Stimulated activated CD8-positive, alpha-beta memory T cell treated with anti-CD3 and anti-CD28 coated beads, Interleukin-7, amount 100 ng/mL, for 48 hours (primary cell): ENCODE measurements at places on chromosomes 13 and 19.

GRCh38 chr13:64778002-64778401, 2452.1 kb downstream of the PCDH9 start:
- DNase-seq: no peak

DNA sequence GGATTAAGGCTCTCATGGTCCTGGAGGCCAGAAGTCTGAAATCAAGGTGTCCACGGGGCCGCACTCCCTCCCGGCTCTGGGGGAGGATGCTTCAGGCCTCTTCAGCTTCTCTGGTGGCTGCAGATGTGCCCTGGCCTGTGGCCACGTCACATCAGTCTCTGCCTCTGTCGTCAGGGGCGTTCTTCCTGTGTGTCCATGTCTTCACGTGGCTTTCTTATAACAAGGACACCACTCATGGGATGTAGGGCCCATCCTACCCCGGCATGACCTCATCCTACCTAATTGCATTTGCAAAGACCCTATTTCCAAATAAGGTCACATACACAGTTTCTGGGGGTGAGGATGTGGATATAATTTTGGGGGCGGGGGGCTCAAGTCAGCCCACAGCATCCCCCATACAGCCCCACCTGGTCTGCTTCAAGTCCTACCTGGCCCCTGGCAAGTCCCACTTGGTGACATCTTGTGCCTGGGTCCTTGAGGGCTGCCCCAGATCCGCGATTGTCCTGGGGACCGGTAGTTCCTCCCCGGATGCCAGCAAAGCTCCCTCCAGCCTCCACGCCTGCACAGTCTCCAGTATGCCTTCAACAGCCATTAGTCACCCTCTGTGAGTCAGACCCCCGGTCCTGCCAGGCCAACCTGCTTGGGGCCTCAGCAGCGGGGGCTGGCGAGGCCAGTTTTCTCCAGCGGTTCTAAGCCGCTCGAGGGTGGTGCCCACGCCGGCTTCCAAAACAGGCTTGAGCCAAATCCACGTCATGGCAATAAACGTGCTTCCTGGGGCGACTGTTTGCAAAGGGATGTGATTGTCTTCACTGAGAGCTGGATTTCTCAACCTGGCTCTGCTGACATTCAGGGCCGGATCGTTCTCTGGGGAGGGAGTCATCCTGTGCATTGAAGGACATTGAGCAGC, 32.2 kb downstream of the MYO9B start:
- no peak for DNase-seq

DNA sequence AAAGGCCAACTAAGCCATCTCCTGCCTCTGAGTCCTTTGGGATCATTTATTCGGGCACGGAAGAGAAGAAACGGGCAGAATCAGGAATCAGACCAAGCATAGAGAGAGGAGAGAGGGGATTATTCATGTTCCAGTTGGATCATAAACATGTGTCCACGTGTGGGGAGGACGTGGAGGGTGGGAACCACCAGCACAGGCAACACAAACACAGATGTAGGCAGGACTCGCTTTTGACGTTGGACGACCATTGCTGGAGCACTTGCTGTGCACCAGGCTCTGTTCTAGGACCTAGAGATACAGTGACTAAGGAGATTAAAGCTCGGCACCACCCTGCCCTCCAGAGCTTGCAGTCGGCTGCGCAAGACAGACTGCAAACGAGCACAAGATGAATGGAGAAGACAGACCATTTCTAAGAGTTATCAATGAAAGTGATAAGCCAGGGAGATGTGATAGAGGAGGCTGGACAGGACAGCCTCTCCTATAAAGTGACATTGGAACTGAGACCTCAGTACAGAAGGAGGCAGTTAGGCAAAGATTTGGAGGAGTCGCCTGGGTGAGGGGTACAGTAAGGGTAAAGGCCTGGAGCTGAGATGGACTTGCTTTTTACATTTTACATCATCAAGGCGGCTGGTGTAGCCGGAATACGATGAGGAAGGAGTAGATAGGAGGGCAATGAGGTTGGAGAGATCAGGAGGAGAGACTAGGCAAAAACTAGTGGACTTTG, 716 bp downstream of the SH2D3A start:
- DNase-seq: no peak

- DNase-seq: no peak
These were observed 39.7 kb upstream of the RNF113B start for GRCh38 chr13:98216711-98217285.

- DNase-seq: no peak
These were observed 857.4 kb downstream of the EFNB2 start for GRCh38 chr13:105678072-105678471.

DNA sequence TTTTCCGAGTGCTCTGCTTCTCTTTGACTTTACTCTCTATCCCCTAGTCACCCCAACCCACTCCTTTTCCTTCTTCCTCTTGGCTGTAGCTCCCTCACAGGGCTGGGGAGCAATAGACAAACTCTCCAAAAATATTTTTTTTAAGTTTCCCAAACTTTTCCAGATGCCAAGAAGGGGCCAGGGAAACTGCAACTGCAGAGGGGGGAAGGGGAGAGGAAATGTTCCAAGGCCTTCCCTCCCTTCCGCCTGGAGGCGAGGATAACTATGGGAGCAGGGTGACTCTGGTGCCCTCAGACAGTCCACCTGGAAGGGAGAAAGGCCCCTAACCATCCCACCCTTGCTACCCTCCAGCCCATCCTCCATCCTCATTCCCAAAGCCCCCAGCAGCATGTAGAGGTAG, 49.4 kb downstream of the LYL1 start:
- DNase-seq: no peak

DNA sequence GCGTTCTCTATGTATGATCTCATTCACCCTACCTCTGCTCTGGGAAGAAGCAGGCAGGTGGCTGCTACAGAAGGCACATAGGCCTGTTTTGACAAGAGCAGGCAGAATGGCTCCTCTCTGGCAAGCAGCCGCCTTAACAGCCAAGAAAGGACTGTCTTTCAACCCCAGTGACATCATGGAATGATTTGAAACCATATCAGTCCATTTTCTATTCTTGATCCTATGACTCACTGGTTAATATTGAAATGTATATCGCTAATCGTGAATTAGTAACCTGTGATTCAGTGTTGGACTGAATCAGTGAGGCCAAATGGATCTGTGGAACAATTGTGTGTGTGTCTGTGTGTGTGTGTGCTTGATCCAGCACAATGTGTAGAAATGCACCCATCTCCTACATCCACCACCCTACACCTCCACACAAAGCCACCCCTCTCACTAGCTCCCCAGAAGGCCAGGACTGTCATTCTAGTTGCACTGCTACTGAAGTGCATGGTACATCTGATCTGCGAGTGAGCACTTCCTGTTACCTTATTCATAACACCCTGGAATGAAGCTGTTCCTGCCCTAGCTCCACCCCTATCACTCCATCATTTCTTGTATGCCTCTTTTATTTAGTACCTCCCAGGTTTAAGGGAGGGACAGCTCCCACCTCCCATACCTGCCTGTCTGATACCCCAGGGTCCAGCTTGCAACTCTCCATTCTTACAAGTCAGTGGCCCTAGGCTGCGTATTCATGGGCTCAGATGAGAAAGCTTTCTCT, 460.0 kb downstream of the FOXO1 start:
- no peak for DNase-seq

- DNase-seq: no peak
These were observed 152.2 kb upstream of the UBL3 start for GRCh38 chr13:30002577-30002976.

DNA sequence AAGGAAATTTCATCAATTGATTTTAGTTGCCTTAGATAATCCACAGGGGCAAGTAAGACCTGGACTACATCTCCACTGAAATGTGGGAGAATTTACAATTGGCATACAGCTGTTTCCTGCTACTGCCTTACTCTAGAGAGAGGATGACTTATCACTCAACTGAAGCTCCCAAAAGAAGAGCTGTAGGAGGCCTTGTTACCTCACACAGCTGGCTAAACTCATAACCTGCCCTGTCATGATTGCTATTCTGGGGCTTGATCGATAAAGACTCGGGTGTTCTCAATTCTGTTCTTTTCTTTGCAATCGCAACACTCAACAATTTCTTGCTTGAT, 1396.4 kb downstream of the EFNB2 start:
- no peak for DNase-seq

- no peak for DNase-seq
These were observed 27.0 kb downstream of the MTRF1 start for GRCh38 chr13:41236369-41236768.

GRCh38 chr13:30629527-30629926, 11.8 kb downstream of the USPL1 start:
- no peak for DNase-seq

GRCh38 chr13:34751492-34751891, 190.6 kb upstream of the NBEA start:
- DNase-seq: no peak

DNA sequence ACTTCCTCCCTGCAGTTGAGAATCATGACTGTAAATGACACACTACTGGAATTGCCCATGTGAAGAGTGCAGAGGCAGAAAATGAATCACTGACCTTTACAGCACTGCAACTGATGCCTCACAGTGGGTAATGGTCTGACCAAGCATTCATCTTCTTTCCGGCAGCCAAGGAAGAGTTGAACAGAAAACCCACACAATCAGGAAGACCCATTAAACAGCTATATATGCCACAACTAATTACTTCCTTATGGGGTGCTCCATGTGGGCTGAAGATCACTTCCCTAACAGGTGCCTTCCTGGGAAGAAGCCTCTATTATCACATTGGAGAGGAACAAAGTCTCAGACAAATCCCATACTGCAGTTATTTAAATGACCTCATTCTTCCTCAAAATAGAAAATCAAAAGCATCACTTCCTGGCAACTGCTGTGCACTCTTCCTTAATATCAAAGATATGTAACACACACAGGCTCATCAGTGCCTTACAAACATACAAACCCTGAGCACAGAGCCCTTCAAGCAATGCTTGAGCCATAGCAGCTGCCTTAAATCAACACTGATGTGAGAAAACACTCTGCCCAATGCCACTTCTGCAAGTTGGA, 45.8 kb downstream of the RUBCNL start:
- no peak for DNase-seq

- no peak for DNase-seq
These were observed 1.4 kb upstream of the MIR17HG start for GRCh38 chr13:91346062-91346461.

GRCh38 chr13:70784207-70784989, 676.1 kb upstream of the KLHL1 start:
- no peak for DNase-seq

- DNase-seq: no peak
These were observed 63.7 kb upstream of the MRI1 start for GRCh38 chr19:13700621-13701020.

GRCh38 chr13:97582170-97582569, 148.2 kb downstream of the RAP2A start:
- DNase-seq: no peak

DNA sequence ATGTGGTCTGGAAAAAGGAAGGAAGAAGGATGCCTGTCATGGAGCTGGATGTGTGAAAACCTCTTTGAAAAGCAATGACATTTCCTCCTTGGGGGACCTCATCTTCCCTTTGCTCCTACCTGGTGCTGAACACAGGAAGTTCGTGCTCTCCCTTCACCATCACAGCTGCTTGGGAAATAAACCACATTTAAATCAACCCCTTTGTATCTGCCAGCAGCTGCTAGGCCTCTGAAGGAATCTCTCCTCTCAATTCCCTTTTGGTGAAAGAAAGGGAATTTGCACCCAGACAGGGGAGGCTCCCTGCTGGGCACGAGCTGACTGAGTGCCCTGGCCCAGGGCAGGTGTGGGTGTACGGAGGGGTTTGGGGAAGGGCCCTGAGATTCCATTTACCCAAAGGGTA, 437.7 kb downstream of the TSHZ3 start:
- no peak for DNase-seq

DNA sequence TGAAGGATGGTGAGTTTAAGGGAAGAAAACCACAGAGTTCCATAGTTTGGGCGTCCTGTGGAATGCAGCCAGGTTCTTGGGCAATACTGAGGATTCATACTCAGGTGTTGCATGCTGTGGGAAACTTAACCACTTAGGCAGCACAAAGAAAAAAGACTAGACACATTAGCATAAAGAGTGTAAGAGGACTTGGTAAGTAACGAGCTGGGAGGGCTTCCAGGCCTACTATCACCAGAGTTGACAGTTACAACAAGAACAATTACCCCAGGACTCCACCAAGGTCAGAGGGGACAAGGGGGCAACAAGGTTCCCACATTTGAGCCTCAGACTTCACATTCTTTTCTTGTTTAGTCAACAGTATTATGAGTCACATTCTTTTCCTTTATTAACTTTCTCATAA, 33.2 kb downstream of the KCTD12 start:
- DNase-seq: no peak

DNA sequence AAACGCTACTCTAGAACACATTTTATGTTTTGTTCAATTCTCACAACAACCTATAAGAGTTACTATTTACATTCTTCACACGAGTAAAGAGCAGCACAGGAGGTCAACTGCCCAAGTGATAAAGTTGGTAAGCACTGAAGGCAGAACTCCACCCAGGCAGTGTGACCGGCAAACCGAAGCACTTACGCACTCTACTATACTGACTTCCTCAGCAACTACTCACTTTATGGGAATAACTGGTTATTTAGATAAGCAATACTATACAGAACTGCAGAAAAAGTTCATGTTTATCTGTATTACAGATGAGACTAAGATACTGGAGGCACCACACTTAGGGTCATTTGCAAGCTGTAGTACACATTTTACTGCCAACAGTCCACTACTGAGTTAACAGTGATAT, 28.8 kb downstream of the FOXO1 start:
- no peak for DNase-seq

GRCh38 chr19:1514986-1515721, 2.3 kb upstream of the ADAMTSL5 start:
- no peak for DNase-seq

GRCh38 chr13:22256111-22256639, 585.3 kb downstream of the FGF9 start:
- no peak for DNase-seq

- no peak for DNase-seq
These were observed 768 bp upstream of the CYSLTR2 start for GRCh38 chr13:48652851-48653471.

DNA sequence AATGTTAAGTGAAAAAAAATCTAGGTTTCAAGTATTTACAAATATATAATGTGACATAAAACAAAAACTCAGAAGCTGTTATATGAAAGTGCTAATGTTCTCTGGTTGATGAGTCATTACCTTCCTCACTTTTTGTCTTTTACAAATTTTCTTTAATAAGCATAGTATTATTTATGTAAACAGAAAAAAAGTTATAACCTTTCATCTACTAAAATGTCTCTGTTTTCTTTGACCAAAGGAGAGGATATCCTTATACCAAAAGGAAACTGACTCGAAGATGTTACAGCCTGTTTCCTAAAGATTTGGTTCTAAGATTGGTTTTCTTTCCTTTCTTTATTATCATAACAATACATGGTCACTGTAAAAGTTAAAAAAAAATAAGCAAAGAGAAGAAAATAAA, 38.0 kb downstream of the RCBTB2 start:
- DNase-seq: no peak

DNA sequence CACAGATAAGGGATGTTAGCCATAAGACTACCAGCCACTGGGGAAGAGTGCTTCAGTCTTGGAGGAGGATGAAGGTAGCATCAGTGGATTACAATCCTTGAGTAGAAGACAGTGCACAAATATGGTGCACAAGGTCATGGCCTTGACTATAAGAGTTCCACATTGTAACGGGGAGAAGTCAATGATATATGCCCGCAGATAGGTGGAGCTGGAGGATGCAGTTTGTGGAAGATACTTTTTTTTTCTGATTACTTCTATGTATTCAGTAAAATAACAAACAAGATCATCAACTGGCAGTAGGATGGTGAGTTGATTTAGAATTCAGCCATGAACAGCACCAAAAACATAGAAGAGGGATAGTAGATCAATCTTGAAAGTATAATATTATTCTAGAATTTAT, 926.8 kb upstream of the MIR17HG start:
- no peak for DNase-seq

- DNase-seq: no peak
These were observed 347.8 kb downstream of the ZNF536 start for GRCh38 chr19:30719999-30720345.

- DNase-seq: no peak
These were observed 1.5 kb downstream of the ILF3 start for GRCh38 chr19:10655457-10656312.
